ENCODE measurements at places on chromosomes 13 and 19.

DNA sequence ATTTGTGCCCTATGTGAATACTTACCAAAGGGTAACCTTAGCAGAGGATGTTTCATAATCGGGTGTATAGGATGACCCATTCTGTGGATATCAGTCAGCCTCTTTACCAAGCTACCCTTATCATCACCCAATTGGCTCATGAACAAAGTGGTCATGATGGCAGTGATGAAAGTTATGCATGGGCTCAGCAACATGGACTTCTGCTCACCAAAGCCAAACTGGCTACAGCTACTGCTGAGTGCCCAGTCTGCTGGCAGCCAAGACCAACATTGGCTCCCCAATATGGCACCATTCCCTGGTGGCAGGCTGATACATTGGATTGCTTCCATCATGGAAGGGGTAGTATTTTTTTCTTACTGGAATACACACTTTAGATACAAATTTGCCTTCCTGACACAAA, 5.7 kb upstream of the ZNF461 start:
- DNase-seq = no peak

- DNase-seq = peak; percentile 89
Measured at GRCh38 chr19:49118565-49119410, at the start of gene C19orf73. Gene C19orf73, minus strand, starts transcription at chr19:49119143. Its CDS starts 121 bp downstream, at chr19:49119022.

GRCh38 chr19:17837972-17838371, 9.8 kb downstream of the JAK3 start:
- DNase-seq = no peak

GRCh38 chr19:10566658-10567410, 1.0 kb upstream of the KRI1 start:
- DNase-seq = no peak

DNA sequence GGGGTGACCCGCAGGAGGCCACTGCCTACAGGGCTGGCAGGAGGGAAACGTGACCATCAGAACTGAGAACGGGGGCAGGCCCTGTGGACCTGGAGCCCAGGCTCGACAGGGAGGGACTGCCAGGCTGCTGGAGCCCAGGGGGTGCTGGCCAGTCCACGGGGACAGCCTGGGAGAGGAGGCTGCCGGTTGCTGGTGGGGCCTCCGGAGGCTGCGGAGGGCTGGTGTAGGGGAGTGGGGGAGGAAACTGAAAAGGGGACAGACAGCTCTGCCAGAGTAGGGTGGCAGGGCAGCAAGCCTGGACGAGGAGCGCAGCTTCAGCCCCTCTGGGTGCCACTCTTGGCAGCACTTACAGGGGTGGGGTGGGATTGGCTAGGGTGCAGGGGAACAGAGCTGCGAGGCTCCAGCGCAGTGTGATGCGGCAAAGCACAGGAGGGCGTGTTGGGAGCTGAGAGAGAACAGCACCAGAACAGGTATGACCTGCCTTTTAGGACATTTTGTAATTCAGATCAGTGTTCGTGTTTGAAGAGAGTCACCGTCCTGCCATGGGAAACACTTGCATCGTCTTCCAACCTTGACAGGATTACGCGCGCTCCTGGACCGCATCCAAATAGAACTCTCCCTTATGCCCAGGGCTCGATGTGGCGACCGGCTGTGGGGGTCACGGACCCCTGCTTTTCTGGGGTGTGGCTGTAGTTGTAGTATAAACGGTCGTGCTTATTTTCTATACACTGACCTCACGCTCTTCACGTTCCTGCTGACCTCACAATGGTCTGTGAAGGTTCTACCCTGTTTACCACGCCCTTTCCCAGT, 19.9 kb upstream of the ARHGEF7 start:
- DNase-seq = no peak

DNA sequence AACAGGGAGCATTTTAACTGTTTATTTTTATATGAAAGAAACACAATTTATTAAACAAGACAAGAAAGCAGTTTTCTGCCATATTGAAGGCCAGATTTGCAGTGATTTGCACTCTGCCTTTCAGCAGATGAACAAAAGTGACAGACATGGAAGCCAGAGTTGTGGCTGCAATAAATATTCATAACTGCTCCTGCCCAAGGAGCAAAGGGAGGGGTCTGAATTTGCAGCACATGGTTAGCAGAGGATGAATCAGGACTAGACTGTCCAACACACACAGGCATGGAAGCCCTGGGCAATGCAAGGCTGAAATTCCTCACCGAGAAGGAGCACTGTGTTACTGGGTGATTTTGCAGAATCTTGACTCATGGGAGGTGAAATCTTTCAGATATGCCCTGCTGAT, 418.2 kb downstream of the DCT start:
- DNase-seq = no peak

GRCh38 chr19:32012206-32012605, 333.2 kb upstream of the ZNF507 start:
- DNase-seq = no peak

- no peak for DNase-seq
Measured at GRCh38 chr13:60303166-60303565, 93.9 kb upstream of the TDRD3 start.

- no peak for DNase-seq
Measured at GRCh38 chr19:16612636-16613035, 15.4 kb downstream of the MED26 start.

GRCh38 chr13:33746867-33747266, 71.1 kb upstream of the RFC3 start:
- no peak for DNase-seq

DNA sequence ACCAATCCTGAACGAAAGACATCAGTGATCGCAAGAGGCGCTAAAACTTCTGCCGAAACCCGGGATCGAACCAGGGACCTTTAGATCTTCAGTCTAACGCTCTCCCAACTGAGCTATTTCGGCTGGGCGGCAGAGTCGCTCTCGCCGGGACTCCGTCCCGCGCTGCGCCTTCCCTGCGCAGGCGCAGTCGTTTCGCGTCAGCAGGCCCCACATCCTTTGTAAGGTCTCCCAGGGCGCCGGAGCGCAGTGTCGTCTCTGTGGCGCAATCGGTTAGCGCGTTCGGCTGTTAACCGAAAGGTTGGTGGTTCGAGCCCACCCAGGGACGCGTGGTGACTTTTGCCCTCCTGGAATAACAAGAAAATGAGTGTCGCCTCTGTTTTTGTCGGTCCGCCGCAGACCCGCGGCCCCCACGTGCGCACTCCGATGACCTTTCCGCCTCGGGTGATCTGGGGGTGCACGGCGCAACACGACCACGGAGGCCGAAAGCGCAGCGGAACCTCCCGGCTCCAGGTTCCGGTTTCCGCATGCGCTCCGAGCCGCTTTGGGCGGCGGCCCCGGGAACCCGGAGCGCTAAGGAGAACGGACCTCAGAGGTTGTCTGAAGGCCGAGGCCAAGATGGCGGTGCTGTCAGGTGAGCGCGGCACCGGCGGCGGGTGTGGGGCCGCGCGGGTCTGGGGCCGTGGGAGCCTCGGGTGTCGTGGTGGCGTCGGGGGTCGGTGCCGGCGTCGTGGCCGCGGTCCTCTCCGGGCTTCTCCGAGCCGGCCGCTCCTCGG, at the start of gene NDUFS7:
Gene NDUFS7 (plus strand): TSS at position 596 of the 773 bp plus-strand sequence. CDS start 20 bp downstream, at position 616.
- DNase-seq = peak; percentile 86

DNA sequence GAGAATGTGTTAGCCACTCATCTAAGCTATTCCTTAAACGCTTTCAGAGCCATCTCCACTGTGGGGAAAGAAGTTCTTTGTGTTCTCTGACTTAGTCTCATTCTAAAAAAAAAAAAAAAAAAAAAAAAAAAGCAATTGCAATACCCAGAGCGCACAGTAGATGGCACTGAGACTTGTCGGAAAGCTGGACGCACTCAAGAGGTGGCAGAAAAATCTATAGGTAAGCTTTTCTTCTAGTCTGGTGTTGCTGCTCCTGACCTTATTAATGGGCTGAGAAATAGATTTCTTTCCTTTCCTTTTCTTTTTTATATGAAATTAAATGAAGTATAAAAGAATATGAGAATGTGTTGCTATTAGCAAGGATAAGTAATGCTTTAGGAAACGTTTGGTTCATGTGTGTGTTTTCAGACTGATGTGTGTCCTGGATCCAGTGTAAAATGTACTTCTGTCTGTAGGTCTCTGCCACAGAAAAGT, 4.7 kb upstream of the GJB2 start:
- no peak for DNase-seq

- DNase-seq = no peak
Measured at GRCh38 chr19:12555456-12555930, 4.2 kb upstream of the ZNF564 start.

DNA sequence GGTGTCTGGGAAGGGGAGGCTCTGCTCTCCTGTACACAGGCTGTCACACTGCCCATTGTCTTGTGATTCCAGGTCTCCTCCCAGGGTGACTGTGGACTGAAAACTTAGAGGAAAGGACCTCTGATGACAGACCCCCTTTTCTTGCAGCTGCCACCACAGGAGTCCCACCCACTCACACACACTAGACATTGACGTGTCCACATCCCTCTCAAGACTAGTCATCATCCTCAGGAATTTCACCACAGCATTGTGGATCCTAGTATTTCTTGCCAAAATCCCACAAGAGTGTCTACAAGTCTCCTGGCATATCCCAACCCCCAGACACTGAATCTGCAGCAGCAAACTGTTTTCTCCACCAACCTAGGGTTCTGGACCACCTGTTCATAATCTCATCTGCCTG, 5.3 kb downstream of the ZNF85 start:
- no peak for DNase-seq

- DNase-seq = no peak
Measured at GRCh38 chr13:105083992-105084391, 1451.5 kb downstream of the EFNB2 start.

DNA sequence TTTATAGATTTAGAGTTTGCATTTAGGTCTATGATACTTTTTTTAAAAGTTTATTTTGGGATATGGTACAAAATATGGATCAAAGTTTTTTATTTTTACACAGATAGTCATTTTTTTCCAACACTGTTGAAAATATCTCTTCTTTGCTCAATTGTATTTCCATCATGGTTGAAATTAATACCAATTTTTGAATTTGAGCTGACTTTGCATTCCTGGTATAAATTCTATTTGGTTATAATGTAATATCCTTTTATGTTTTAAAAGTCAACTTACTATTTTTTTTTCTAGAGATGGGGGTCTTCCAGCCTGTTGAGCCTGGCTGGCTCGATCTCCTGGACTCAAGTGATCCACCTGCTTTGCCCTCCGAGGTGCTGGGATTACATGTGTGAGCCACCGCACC, 620.1 kb downstream of the OLFM4 start:
- DNase-seq = no peak

- no peak for DNase-seq
Measured at GRCh38 chr13:75986818-75987217, 350.7 kb downstream of the LMO7 start.

DNA sequence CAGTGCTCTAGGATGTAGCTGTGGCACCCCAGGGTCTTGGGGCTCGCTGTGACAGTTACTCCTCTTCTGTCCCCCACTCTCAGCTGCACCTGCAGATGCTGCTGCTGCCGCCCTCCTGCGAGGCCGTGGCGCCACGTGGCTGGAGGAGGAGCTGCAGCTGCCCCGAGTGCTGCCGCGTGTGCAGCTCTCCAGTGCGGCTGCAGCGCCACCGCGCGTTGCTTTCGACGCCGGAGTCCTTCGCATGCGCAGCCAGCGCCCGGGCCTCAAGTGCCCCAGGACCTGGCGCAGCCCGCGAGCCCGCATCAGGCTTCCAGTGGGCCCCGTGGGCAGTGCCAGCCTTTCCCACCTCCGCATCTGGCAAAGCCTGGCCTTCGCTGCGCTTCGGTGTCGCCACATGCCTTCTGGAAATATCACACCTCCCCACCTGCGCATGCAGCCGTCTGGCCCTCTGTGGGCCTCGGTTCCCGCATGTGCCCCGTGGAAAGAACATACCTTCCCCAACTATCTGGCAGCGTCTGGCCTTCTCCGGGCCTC, 692 bp upstream of the ZNF580 start:
- peak; percentile 64 for DNase-seq

DNA sequence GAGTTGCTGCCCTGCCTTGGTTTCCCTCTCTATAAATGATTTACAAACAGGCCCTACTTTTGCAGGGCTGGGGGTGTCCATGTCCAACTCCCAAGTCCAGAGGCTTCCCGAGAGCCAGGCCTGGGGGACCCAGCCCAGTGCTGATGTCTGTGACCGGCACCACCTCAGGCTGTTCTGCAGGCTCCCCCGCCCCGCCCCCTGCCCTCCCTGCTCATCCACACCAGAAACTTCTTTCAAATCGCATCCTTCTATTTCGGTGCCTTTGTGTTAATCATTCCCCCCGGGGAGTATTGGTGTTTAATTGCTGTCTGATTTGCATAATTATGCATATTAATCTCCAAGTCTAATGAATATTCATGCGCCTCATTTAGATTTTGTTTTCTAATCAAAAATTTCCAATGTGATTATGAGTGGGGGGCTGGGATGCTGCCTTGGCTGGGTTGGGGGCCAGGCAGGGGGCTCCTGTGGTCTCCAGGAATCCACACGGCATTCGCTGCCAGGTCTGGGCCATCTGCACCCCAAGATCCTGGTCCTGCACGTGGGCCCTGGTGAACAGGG, 19.1 kb downstream of the TCF3 start:
- DNase-seq = no peak

DNA sequence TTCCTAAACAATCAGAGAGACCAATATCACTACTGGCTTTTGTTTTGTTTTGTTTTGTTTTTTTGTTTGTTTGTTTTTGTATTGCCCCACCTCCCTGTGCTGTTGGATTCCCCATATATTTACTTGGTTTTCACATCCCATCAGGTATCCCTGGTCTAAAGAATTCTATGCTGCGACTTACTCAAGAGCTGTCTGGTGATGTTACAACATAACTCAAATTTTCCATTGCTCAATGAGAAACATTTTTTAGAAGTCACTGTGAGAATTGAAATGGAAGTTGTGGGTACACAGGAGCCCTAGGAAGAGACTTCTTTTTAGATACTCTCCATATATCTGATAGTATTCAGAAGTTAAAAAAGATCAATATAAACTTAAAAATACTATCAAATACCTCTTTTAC, 181.4 kb downstream of the KLF5 start:
- DNase-seq = no peak

- DNase-seq = no peak
Measured at GRCh38 chr19:40228863-40229262, 2.4 kb upstream of the CCNP start.

DNA sequence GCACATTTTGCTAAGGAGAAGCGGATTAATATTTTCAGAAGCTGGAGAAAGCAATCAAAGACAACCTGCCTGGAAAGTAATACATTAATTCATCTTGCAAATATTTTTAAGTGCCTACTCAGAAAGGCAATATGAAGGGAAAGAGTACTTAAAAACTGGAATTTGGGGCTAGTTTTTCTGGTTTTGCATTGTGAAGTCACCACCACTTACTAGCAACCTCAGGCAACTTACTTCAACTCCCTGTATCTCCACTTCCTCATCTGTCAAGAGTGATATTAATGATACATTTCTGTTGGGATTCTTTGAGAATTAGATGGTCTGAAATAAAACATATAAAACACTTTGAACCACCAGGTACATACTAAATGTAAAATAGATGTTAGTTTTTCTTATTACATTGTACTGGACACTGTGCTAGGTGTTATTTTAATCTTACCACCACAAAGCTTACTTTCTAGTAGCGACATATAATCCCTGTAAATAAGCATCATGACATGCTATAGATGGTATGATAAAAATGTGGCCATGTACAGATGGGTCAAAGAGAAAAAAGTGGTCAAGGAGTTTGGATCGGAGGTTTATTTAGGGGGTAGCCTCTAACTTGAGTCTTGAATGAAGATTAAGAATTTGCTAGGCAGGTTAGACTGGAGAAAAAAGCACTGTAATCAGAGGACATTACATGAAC, 101.2 kb downstream of the SPRY2 start:
- no peak for DNase-seq
